ENCODE measurements at places on chromosomes 11 and 22.
A peak's percentile ranks its signal among the peaks of the same experiment; 100 is the strongest.

DNA sequence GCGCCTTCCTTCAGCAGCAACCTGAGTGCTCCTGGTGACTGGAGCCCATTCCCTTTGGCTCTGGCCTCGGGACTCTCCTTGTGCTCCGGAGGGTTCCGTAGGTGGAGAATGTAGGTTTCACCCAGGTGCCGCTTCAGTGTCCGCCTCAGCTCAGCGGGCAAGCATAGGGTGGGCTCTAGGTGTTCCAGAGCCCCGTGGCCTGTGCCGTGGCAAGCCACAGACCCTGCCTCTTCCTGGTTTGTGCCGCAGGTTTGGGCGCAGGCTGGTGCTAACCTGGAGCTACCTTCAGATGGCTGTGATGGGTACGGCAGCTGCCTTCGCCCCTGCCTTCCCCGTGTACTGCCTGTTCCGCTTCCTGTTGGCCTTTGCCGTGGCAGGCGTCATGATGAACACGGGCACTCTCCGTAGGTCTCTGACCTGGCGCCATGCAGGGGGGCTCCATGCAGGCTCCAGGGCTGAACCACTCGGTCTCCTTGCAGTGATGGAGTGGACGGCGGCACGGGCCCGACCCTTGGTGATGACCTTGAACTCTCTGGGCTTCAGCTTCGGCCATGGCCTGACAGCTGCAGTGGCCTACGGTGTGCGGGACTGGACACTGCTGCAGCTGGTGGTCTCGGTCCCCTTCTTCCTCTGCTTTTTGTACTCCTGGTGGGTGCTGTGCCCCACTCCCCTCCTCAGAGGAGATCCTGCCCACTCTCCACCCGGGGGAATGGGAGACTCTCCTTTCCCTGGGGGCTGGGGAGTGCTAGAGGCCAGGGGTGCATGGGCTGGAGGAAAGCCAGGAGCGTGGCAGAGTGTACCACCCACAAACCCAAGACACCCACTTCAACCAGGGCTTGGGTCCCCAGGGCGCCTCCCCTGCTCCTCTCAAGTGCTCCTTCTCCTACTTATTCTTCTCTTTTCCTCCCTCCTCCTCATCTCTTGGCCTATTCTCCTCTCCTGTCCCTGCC, 2.4 kb downstream of the SLC22A12 start:
- H3K4me1 ChIP-seq, result no peaks in the 10 kb centered on the region
- H3K27me3 ChIP-seq, result peaks cover 5% of the 10 kb centered on the region
- DNase-seq, result no peak
- H3K4me3 ChIP-seq, result no peak overlapping the region
- no peaks in the 10 kb centered on the region for H3K36me3 ChIP-seq

DNA sequence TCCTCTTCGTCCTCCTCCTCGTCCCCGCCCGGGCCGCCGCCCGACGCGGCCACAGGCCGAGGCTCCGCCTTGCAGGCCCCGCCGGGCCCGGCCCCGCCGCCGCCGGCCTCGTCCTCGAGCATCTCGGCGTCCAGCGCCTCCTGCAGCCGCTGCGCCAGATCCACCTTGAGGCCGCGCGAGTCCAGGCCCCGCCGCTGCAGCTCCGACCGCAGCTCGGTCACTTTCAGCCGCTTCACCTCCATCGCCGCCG, 417 bp downstream of the HNRNPUL2 start:
- H3K4me3 ChIP-seq, result peak overlapping the region; percentile 94
- H3K4me1 ChIP-seq, result peaks cover 59% of the 10 kb centered on the region
- H3K27ac ChIP-seq, result peak overlapping the region; percentile 99
- DNase-seq, result no peak

- H3K27ac ChIP-seq, result no peak overlapping the region
- no peak overlapping the region for H3K4me3 ChIP-seq
- no peaks in the 10 kb centered on the region for H3K4me1 ChIP-seq
Observed at GRCh38 chr11:21144531-21144930, 475.1 kb downstream of the NELL1 start.

GRCh38 chr11:121928597-121929580, 187.1 kb downstream of the BLID start:
- no peak overlapping the region for H3K4me3 ChIP-seq
- no peaks in the 10 kb centered on the region for H3K36me3 ChIP-seq
- no peaks in the 10 kb centered on the region for H3K27me3 ChIP-seq
- DNase-seq, result no peak

- no peaks in the 10 kb centered on the region for H3K27me3 ChIP-seq
- DNase-seq, result no peak
- H3K36me3 ChIP-seq, result no peaks in the 10 kb centered on the region
- peak overlapping the region; percentile 35 for H3K27ac ChIP-seq
Observed at GRCh38 chr11:11444027-11444803, 91.2 kb upstream of the CSNK2A3 start.

DNA sequence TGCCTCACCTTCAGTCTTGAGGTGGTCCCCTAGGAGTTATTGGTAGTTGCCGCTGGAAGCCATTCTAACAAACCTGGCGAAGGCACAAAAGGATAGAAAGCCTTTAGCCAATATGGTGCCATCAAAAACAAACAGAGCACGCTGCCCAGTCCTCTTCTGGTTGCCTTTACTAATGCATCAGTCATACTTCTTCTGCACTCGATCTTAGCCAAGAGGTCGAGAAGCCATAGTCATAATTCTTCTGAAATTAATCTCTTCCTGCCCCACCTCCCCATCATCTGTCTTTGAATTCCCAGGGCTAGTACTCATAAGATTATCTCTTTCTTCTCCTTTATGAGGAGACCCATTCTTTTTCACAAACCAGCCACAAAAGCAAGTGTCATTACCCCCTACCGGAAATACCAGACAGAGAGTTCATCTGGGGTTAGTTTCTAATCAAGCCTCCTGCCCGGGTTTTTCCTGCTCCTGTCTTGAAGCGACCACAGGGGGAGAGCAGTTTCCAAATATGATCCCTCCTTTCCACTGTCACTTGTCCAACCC, 21.4 kb upstream of the EHF start:
- peaks cover 5% of the 10 kb centered on the region for H3K4me1 ChIP-seq
- no peak overlapping the region for H3K27ac ChIP-seq
- H3K27me3 ChIP-seq, result peaks cover 33% of the 10 kb centered on the region
- H3K36me3 ChIP-seq, result no peaks in the 10 kb centered on the region
- DNase-seq, result no peak

DNA sequence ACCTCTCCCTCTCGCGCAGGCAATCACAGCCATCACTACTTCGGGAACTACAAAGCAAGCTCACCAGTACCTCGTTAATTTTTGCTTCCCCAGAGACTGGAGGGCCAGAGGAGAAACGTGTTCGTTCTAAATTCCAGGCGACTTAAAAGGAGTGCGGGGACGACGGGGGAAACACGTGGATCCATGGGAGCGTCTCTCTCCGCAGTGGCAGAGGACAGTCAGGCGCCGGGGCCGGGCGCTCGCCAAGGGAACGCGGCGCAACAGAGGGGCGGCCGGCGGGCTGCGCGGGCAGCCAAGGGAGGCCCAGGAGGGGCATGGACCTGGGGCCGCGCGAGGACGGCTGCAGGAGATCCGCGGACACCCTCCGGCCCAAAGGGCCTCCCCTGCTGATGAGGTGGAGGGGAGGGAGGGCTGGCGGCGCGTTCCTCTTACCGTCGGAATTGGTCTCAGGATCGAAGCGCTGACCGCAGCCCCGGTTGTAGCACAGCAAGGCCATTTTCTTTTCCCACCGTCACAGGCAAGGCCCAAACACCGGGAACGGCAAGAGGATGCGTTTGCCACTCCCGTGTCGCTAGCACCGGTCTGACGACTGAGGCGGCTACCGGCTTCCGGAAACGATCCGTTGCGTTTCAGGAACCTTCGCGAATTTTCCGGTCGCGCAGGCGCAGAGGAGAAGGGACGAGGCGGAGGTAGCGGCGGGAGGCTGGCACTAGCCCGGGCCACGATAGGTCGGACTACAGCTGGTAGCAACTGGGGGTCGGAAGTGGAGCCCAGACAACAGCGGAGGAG, at the start of gene CHORDC1:
Gene CHORDC1, minus strand, starts transcription at position 591 of the 789 bp plus-strand sequence. Its CDS starts 95 bp downstream, at position 496.
- peaks cover 47% of the 10 kb centered on the region for H3K4me1 ChIP-seq
- peak; percentile 94 for DNase-seq
- H3K36me3 ChIP-seq, result peaks cover 21% of the 10 kb centered on the region
- peak within 1 kb of the TSS; percentile 93 for H3K27ac ChIP-seq

DNA sequence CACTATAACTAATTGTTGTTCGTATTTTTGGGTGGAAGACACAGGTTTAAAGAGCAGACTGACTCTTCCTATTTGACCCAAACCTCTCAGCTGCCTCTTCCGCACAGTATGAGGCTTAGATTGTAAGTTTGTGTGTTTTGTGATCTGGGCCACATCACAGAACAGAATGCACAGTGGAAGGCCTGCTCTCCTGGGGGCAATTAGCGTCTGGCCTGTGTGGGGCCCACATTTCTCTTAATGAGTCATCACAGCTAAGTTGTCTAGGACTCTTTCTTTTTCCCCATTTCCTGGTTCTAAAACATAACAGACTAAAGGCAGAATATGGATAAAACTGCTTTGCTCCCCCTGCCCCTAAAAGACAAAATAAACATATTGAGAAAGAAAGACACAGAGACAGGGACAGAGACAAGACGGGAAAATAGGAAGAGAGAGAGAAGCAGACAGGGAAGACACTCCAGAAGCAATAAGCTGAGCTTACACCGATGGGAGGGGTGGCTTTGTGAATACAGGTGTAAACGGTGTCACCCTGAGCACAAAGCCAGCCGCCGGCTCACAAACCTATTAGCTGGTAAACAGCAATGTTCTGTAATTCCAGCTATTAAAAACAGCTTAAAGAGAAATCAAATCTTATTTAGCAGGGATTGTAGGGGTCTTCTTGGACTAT, 127.4 kb upstream of the OPCML start:
- H3K27ac ChIP-seq, result no peak overlapping the region
- DNase-seq, result no peak
- H3K27me3 ChIP-seq, result no peaks in the 10 kb centered on the region
- H3K36me3 ChIP-seq, result no peaks in the 10 kb centered on the region
- no peak overlapping the region for H3K4me3 ChIP-seq

DNA sequence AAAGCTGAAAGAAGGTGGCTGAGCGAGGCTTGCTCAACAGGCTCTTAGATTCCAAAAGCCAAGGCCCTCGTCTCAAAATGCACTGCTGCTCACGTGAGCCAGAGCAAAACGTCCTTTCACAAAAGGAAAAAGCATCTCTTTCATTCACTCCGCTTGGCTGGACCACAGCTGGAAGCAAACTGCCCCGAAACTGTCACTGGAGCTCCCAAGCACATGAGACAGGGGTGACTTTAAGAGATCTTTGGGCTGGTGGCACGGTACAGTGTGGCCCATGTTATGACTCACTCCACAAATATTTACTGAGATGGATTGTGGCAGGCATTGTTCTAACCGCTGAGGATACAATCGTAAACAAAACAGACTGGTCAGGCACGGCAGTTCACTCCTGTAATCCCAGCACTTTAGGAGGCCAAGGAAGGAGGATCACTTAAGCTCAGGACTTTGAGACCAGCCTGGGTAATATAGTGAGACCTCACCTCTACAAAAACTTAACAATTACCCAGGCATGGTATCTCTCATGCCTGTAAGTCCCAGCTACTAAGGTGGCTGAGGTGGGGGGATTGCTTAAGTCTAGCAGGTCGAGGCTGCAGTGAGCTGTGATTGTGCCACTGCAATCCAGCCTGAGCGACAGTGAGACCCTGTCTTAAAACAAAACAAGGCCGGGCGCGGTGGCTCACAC, 3.6 kb downstream of the PLA2G6 start:
- H3K36me3 ChIP-seq, result peaks cover 12% of the 10 kb centered on the region
- peak overlapping the region; percentile 49 for H3K27ac ChIP-seq
- peaks cover 86% of the 10 kb centered on the region for H3K4me1 ChIP-seq
- H3K27me3 ChIP-seq, result no peaks in the 10 kb centered on the region
- no peak overlapping the region for H3K4me3 ChIP-seq

DNA sequence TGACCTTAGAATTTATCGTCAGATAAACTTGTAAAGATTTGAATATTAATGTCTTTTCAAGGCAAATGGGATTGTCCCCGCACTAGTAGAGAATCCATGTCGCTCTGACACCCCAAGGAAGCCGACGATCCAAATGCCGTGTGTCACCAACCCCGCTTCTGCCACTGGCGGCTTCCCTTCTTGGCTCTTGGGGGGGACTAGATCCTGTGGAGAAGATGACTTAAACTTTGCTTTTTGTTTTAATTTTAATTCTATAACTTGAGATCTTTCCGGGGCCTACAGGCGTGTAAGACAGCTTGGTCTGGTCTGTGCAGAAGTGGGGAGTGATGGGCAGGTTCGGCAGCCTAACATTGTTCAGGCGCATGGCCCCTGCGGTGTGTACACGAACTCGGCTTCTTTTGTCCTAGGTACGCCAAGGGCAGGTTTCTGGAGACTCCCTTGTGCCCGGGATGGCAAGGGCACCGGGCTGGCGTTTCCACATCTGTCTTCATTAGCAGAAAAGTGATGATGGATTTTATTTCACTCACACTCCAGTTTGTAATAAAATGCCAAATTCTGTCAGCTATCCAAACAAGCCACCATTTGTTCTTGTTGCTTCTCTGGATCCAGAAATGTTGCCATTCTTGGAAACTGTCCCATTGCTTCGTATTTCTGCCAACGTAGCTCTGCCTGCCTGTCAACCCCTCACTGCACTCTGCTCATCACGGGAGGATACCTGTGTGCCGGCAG, 6.7 kb downstream of the YDJC start:
- peak overlapping the region; percentile 64 for H3K27ac ChIP-seq
- no peak overlapping the region for H3K4me3 ChIP-seq
- H3K36me3 ChIP-seq, result peaks cover 36% of the 10 kb centered on the region
- H3K27me3 ChIP-seq, result no peaks in the 10 kb centered on the region
- no peak for DNase-seq

DNA sequence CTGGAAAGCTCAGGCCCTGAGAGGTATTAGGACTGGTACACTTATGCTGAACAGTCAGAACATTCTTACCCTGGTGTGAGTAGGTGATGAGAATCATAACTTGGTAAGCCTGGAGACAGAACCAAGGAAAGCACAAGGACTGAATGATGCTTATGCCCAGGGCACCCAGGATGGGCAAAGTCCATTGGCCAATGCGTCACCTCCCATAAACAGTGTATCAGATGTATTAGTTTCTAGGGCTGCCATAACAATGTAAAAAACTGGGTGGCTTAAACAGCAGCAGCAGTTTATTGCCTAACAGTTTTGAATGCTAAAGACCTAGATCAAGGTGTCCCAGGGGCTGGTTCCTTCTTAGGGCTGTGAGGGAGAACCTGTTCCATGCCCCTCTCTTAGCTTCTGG, 107.0 kb downstream of the FAR1 start:
- H3K4me1 ChIP-seq, result peaks cover 11% of the 10 kb centered on the region
- no peaks in the 10 kb centered on the region for H3K36me3 ChIP-seq
- H3K4me3 ChIP-seq, result no peak overlapping the region
- H3K27ac ChIP-seq, result no peak overlapping the region
- no peak for DNase-seq

DNA sequence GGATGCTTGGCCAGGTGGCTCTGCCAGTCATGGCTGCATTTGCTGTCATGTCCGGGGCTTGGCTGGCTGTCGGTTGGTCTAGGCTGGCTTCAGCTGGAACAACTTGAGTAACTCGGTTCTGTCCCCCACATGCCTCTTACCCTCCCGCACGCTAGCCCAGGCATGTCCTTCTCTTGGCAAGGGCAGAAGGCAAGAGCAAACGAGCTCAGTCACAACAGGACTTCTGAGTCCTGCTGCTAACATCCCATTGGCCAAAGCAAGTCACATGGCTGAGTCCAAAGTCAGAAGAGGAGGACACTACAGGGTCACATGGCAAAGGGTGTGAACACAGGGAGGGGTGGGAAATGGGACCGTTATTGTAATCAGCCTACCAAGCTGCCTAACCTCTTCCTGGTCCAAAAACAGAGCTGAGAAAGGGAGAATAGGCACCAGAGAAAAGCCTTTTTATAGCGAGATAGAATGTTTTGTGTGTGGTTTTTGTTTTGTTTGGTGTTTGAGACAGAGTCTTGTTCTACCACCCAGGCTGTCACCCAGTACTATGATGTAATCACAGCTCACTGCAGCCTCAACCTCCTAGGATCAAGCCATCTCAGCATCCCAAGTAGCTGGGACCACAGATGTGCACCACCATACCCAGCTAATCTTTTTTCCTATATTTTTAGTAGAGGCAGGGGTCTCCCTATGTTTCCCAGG, 81.9 kb downstream of the MN1 start:
- no peaks in the 10 kb centered on the region for H3K4me1 ChIP-seq
- H3K36me3 ChIP-seq, result no peaks in the 10 kb centered on the region
- H3K27ac ChIP-seq, result no peak overlapping the region
- DNase-seq, result no peak
- no peak overlapping the region for H3K4me3 ChIP-seq

Measured in activated naive CD4-positive, alpha-beta T cell treated with anti-CD3 and anti-CD28 coated beads, Interleukin-2, amount 10 ng/mL, durations not matched to agents 7 days and 5 days (primary cell).